Activated CD4-positive, alpha-beta T cell treated with anti-CD3 and anti-CD28 coated beads, Interleukin-2, amount 50 U/mL, for 16 hours (primary cell): ENCODE measurements at places on chromosomes 5 and 9.

DNA sequence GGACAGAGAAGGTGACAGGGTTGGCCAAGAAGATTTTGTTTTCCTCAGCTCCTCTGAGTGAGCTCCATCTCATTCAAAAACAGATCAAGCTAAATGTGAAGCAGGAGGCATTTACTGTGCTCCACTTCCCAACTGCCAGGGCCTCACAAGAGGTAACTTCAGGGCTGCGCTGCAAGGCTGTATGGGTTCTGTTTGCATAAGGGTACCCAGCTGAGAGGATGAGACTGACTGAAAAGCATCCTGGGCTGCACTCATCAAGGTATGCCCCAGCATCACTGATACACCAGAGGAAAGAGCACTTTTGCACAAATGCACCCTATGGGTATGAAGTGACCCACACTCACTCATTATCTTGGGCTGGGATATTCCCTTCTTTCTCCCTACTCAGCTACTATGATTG, 316.2 kb upstream of the HAPLN1 start:
- no peak for DNase-seq

GRCh38 chr9:93825348-93826115, 129.6 kb downstream of the BARX1 start:
- DNase-seq, result no peak

DNA sequence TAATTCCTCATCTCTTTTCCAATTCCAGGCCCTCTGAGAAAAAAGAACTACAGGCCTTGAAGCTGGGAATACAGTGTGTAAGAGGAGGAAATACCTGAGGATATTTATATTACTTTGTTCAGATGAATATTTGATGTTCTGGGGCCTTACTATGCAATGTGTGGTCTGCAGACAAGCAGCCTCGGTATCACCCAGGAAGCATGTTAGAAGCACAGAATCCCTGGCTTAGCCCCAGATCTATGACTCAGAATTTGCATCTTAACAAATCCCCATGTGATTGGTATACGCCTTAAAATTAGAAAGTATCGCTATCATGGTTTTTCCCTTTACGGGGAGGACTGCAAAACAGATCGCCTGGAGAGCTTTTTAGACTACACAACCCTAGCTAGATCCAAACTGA, 121.0 kb downstream of the JAKMIP2 start:
- no peak for DNase-seq

GRCh38 chr5:160054047-160054446, 45.1 kb downstream of the TTC1 start:
- DNase-seq, result no peak

GRCh38 chr5:103466495-103466894, 96.1 kb downstream of the NUDT12 start:
- no peak for DNase-seq
